WTC11 (cell line): ENCODE measurements at places on chromosomes 16 and 17. TPM values are rescaled to one million over a fixed set of nuclear protein-coding genes. Genes with fewer than 3 reads are reported as not detected.

Gene EPX
- total RNA-seq, result not detected in 3 replicates

Gene KRTAP3-1
- total RNA-seq, result not detected in 3 replicates

Gene ZNF469
- 1.8 to 3.2 TPM (median 2.4 TPM) in 3 replicates for total RNA-seq

Gene CA4
- total RNA-seq, result 5.4 to 6.7 TPM (median 6.2 TPM) in 3 replicates

DNA sequence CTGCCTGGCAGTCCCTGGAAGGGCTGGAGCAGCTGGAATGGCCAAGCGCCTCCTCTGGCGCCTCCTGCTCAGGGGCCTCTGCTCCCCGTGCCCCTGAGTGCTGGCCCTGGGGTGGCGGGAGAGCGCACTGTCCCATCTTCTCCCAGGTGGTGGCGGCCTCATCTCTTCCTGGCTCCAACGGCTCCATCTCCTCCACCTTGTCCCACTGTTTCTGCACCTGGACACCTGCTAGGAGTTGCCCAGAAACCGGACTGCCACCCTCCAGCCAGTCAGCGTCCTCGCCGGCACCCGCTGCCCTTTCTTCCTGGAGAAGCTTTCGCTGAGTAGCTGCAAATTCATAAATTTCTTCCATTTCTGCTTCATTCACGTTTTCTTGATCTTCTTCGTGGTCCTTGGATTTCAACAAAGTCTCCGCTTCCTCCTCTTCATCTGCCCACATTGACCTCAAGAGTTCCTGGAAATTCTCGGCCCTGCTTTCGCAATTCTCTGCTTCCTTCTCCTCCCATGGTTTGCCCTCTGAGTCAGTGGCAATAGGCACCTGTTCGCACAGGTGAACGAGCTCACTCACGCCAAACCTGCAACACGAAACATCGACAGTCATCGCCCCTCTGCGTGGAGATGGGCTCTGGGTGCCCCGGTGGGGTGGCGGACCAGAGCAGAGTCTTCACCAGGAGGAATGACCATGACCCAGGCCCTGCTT is 13.7 kb upstream of the NLRC3 start:
- H3K4me3 ChIP-seq, result no peak overlapping the region
- H3K27ac ChIP-seq, result peak overlapping the region; percentile 13; the same call in 1 of the 2 replicates
- no peaks in the 10 kb centered on the region; the same call in 1 of the 2 replicates for H3K27me3 ChIP-seq

DNA sequence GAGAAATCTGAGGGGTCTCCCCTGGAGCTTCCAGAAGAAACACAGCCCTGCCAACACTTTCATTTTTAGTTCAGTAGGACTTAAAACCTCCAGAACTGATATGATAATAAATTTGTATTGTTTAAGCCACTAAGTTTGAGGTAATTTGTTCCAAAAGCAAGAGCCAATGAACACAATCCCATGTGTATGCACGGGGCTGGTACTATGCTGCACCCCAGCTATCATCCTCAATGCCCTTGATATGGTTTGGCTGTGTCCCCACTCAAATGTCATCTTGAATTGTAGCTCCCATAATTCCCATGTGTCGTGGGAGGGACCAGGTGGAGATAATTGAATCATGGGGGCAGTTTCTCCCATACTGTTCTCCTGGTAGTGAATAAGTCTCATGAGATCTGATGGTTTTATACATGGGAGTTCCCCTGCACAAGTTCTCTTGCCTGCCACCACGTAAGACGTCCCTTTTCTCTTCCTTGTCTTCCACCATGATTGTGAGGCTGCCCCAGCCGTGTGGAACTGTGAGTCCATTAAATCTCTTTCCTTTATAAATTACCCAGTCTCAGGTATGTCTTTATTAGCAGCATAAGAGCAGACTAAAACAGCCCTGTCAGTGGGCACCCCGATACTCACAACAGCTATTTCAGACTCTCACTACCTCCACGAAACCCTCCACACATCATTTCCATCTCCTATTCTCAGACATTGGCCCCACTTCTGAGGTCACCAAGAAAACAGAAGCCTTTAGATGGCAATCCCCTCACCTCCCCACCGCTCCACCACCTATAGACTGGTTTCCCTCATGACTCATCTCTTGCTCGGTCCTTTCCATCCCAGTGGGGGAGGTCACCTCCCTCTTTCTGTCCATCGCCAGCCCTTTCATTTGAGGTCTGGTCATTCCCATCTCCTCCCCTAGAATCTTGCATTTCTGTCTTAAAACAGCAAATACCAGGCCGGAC is 8.9 kb upstream of the CACNG1 start:
- DNase-seq, result no peak
- H3K4me1 ChIP-seq, result no peaks in the 10 kb centered on the region; the same call in 1 of the 2 replicates
- H3K27ac ChIP-seq, result no peak overlapping the region
- no peak overlapping the region for H3K4me3 ChIP-seq
- H3K27me3 ChIP-seq, result no peaks in the 10 kb centered on the region

DNA sequence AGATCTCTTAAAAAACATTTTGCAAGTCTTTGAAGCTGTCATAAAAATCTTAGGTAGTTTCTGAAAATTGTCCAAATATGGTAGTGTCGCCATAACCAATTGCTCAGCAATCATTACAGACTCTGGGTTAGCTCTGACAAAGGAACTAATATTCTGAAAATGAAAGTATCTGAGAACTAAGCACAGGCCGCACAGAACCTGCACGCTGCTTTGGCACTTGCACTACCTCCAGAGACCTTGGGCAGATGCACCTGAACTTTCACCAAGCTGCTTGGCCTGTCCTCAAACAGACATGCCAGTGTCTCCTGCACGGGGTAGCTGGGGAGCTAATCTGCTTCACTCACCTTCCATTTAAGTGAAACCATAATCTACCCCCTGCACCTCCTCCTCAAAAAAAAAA is 317.0 kb downstream of the MAF start:
- H3K27ac ChIP-seq, result no peak overlapping the region
- no peak for DNase-seq
- no peaks in the 10 kb centered on the region for H3K27me3 ChIP-seq
- H3K4me1 ChIP-seq, result peaks cover 41% of the 10 kb centered on the region
- H3K4me3 ChIP-seq, result no peak overlapping the region
- no peaks in the 10 kb centered on the region for H3K36me3 ChIP-seq
